ENCODE measurements at places on chromosomes 12 and 14.
A peak's percentile ranks its signal among the peaks of the same experiment; 100 is the strongest.

GRCh38 chr14:101520621-101521472 lies 40.4 kb upstream of the DIO3 start:
- no peak for DNase-seq

- DNase-seq: peak; percentile 57
Measured at GRCh38 chr14:96204151-96205058, at the start of gene BDKRB2. BDKRB2 (plus strand) TSS chr14:96204839; CDS start chr14:96237108, 32,269 bp downstream.

DNA sequence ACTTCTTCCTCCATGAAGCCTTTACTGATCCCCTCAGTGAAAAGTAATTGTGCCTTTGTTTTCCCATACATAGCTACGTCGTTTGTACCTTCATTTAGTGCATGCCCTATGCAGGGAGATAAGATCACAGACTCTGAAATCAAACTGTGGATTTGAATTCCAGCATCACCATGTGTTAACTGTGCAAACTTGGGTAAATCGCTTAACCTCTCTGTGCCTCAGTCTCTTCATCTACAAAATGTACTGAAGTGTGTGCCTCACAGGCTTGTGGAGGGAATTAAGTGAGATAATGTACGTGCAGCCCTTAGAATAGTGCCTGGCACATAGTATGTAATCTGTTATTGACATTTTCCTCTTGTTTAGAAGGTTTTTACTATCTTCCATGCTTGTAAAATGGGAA lies 4.1 kb downstream of the CMAS start:
- no peak for DNase-seq

GRCh38 chr12:29673346-29673745 lies 110.4 kb downstream of the TMTC1 start:
- DNase-seq: no peak

GRCh38 chr12:89619764-89620163 lies 88.9 kb downstream of the ATP2B1 start:
- no peak for DNase-seq

- no peak for DNase-seq
Measured at GRCh38 chr12:109356577-109356976, 8.9 kb downstream of the MYO1H start.

- DNase-seq: no peak
Measured at GRCh38 chr14:57486767-57487379, 6.8 kb downstream of the CCDC198 start.

GRCh38 chr12:109697877-109698468 lies 15.7 kb upstream of the FAM222A start:
- DNase-seq: no peak
